ENCODE measurements at places on chromosomes 16 and 17.

GRCh38 chr17:77117415-77117814, 23.4 kb upstream of the SEC14L1 start:
- no peak for DNase-seq

- no peak for DNase-seq
These were observed 794 bp downstream of the PDE6G start for GRCh38 chr17:81655378-81656117.

GRCh38 chr17:45414990-45415881, 17.4 kb downstream of the ARHGAP27 start:
- no peak for DNase-seq

GRCh38 chr16:77298418-77299360, 99.5 kb downstream of the SYCE1L start:
- no peak for DNase-seq

DNA sequence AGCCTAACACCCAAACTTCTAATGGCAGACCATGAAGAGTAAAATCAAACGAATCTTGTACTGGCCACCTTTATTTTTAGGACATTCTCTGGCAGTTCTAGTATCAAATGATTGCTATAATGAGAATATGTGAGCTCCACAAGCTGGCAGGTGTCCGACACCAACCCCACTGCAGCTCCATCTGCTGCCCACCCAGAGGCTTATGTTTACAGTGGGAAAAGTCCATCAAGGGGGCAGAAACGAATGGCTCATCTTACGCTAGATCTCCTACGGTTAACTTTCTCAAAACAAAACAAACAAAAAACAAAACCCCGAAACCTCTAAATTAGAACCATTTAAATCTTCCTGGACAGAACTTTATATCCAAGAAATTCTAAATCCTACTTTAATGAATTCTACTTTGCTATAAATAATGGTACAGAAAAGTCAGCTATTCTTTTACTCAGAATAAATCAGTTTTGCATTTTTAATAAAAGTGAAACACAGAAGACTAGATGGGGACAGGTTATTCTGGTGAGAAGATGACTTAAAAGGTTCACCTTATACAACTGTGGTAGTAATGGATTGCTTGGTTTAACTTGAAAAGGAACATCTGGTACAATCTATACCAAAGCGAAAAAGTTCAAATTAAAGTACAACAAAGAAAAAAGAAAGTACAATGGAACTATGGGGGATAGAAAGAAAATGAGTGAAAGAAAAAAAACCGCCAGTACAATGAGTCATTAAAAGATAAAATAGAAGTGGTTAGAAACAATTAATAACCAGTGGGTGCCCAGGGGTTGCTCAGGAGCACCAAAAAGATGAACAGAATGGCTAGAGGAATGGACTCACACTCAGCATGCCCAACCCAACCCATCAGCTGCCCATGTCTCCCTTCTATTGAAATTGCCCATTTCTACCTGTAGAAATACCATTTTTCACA, 40.2 kb downstream of the GRB2 start:
- no peak for DNase-seq

DNA sequence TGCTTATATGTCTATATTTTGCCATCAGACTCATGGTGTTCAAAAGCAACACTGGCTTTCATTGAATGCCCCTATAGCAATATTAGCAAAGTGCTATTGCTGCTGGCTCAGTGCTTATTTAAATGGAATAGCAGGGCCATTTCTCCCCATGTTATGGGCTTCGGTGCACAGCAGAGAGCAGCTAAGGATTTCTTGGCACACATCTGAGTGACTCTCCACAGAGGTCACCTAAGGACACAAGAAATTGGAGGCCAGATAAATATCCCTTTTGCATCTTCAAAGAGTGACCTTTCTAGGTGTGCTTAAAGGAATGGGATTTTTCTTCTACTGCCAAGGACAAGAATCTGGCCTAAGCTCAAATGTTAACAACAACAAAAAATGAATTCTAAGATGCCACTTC, 751.8 kb downstream of the CDH11 start:
- DNase-seq: no peak

DNA sequence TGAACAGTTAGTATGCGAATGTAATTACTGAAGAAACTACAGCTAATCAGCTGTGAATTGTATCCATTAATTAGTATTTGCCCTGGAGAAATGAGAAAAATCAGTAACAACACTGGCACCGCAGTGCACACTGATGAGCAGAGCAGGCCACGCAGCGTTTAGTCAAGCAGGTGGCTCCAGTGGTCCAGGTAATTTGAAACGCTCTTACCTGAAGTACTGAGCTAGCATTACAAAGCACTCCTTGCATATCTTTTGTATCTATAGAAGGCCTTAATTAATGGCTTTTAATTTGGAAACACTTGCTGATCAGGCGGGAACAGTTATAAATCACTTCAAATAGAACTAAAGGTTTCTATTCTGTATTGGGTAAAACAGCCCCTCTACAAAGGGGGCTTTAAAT, 76.4 kb downstream of the TOX3 start:
- no peak for DNase-seq

DNA sequence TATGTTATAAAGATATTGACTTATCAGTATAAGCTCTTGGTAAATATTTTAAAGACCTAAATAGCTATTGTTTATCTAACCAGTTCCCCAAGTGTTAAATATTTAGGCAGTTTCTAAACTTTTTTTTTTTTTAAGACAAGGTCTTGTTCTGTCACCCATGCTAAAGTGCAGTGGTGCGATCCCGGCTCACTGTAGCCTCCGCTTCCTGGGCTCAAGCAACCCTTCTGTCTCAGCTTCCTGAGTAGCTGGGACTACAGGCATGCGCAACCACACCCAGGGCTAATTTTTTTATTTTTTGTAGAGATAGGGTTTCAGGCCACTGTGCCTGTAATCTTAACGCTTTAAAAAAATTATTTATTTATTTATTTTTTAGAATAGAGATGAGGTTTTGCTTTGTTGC, 43.5 kb downstream of the SNX29 start:
- no peak for DNase-seq

GRCh38 chr17:77546772-77547241, 406.0 kb downstream of the SEC14L1 start:
- no peak for DNase-seq

GRCh38 chr17:56679777-56680422, 86.4 kb downstream of the NOG start:
- no peak for DNase-seq

- DNase-seq: no peak
These were observed 1.6 kb upstream of the TMEM220 start for GRCh38 chr17:10731408-10731879.

DNA sequence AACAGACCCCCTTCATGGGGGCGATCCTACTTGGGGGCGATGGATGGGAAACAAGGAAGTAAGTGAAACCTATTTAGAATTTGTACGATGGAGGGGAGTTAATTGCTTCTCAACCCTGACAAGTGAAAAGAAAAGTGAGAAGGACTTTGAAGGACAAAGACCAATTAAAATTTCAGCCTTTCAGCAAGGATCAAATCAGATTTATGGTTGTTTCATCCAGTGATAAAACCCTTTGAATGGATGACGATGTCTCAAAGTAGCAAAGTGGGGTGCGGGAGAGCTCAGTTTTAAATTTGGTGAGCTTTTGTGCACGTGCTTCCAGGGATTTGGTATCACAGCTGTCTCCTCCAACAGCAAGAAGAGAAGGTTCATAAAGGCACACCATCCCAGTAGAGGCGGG, 51.7 kb downstream of the CMIP start:
- no peak for DNase-seq

Data from CD8-positive, alpha-beta memory T cell (primary cell).